Activated naive CD8-positive, alpha-beta T cell treated with anti-CD3 and anti-CD28 coated beads, Interleukin-2, amount 50 U/mL, for 24 hours (primary cell): ENCODE measurements at places on chromosomes 7 and 10.

DNA sequence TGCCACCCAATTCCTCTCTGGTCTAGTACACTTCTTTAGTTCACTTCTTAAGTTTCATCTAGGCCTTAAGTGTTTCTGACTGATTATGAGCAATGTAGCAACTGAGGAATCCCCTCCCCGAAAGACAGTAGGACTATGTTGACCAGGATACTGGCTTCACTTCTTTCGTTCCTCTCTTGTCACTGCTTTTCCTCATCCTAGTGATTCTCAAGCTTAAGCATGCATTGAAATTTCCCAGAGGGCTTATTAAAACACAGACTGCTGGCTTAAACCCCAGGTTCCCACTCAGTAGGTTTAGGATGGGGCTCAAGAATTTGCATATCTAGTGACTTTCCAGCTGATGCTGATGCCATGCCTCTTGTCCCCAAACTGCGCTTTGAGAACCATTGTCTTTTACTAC, 164.6 kb upstream of the WNT16 start:
- no peaks in the 10 kb centered on the region for H3K36me3 ChIP-seq
- no peaks in the 10 kb centered on the region for H3K27me3 ChIP-seq
- no peak overlapping the region for H3K27ac ChIP-seq
- no peak overlapping the region for H3K4me3 ChIP-seq

- H3K4me1 ChIP-seq = no peaks in the 10 kb centered on the region
- no peak overlapping the region for H3K27ac ChIP-seq
- no peak overlapping the region for H3K4me3 ChIP-seq
Observed at GRCh38 chr10:85967594-85967993, 399.0 kb downstream of the GRID1 start.

GRCh38 chr7:155209478-155210319, 88.0 kb upstream of the INSIG1 start:
- H3K27ac ChIP-seq = no peak overlapping the region
- peaks cover 2% of the 10 kb centered on the region for H3K27me3 ChIP-seq
- no peak for DNase-seq
- H3K36me3 ChIP-seq = peaks cover 8% of the 10 kb centered on the region
- H3K4me3 ChIP-seq = no peak overlapping the region

- H3K4me3 ChIP-seq = no peak overlapping the region
- H3K27me3 ChIP-seq = no peaks in the 10 kb centered on the region
- no peak for DNase-seq
- H3K27ac ChIP-seq = no peak overlapping the region
Observed at GRCh38 chr10:58570307-58570723, 57.6 kb downstream of the BICC1 start.

GRCh38 chr10:100330079-100330478, at the start of gene PKD2L1:
TSS of gene PKD2L1 (minus strand) at chr10:100330228. CDS start at chr10:100330103, 125 bp downstream.
- peaks cover 13% of the 10 kb centered on the region for H3K4me1 ChIP-seq
- DNase-seq = no peak
- H3K27ac ChIP-seq = no peak within 1 kb of the TSS
- H3K36me3 ChIP-seq = no peaks in the 10 kb centered on the region
